ENCODE measurements at places on chromosomes 6 and 20.

DNA sequence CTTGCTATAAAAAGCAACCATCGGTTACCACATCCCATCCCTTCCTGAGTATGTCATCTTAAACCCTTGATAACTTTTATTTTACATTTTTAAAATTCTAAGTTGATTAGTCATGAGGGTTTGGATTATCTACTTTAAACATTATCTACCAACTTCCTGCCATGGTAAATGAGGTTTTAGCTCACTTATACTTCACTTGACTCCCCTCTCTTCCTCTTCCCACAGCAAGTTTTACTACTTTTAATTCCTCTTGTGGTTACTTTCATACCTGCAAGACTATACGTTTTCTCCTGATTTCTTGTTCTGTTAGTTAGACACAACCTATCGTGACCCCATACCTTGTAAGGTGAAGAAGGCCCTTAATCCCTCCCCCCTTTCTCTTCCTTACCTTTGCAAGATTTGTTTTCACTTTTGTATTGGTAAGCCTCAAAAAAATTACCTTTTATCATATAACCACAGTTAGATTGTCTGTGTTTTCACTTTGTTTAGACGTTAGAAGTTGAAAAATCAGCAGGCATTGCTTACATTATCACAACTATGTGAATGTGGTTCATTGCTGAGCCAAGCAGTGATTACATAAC is 60.1 kb upstream of the OGFRL1 start:
- no peak for DNase-seq

DNA sequence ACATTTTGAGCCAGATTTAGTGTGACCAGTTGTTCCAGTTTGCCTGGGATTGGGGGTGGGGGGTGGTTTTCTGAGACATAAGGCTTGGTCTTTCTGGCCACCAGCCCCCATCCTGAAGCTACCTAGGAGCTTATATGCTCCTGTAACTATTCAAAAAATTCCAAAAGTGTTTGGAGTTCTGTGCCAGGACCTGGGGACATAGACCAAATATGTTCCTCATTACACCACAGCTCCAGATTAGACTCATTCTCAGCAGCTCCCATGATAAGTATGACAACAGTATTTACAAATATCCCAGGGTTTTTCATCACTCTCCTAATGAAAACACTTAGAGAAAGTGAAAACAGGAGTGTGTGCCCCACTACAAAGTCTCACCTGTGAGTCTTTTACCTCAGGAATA is 37.8 kb upstream of the RNF144B start:
- no peak for DNase-seq

DNA sequence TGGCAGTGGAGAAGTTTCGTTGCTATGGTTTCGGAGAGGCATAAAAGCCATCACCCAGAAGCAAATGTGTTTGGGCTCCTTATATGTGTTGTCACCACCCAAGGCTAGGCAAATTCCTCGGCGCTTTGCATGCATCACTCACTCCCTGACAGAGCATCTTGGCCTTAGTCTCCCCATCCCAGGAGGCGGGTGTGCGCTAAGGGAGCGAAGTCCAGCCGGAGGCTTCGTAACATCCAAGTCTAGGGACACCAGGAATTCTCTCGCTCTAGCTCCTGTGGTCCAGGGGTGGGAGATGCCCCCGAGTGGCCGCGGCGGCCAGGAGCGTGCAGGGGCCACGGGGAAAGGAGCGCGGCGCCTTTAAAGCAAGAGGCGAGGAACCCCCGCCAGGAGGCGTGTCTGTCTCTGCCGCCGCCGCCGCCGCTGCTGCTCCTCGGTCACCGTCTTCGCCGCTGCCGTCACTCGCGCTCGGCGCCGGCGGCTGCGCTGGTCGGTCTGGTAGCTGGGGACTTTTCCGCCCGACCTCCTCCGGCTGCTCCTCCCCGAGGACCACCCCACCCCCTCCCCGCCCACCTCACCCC is at the start of gene GRIK2:
Gene GRIK2 (plus strand): TSS at position 458 of the 578 bp plus-strand sequence.
- DNase-seq: peak; percentile 71

DNA sequence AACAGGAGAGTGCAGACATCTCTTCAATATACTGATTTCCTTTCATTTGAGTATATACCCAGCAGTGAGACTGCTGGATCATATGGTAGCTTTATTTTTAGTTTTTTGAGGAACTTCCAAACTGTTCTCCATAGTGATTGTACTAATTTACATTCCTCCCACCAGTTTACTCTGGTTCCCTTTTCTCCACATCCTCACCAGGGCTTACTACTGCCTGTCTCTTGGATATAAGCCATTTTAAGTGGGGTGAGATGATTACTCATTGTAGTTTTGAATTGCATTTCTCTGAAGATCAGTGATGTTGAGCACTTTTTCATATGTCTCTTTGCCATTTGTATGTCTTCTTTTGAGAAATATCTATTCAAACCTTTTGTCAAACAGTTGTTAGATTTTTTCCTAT is 64.9 kb upstream of the HMGCLL1 start:
- no peak for DNase-seq

GRCh38 chr20:45518282-45518681 is 2.9 kb upstream of the SPINT3 start:
- no peak for DNase-seq

GRCh38 chr20:20446425-20447015 is 78.6 kb downstream of the INSM1 start:
- DNase-seq: no peak

DNA sequence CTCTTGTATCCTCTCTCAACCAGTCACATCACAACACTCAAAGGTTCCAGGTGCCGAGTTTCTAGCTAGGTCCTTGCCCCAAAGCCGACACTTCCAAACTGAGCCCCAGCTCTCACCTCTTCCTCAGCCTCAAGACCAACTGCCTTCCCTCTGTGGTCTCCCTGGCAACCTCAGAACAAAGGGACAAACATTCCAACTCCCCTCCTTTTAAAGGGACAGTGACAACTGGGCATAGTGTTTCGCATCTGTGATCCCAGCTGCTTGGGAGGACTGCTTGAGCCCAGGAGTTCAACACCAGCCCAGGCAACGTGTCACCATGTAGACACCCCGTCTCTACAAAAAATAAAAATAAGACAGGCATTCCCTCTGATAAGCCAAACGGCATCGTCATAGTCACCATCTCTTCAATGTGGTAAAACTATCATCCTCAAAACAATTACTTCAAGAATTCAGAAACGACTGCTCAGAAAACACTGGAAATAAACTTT is 11.3 kb downstream of the DIDO1 start:
- DNase-seq: peak; percentile 65

GRCh38 chr20:12217382-12217781 is 299.7 kb downstream of the BTBD3 start:
- no peak for DNase-seq

DNA sequence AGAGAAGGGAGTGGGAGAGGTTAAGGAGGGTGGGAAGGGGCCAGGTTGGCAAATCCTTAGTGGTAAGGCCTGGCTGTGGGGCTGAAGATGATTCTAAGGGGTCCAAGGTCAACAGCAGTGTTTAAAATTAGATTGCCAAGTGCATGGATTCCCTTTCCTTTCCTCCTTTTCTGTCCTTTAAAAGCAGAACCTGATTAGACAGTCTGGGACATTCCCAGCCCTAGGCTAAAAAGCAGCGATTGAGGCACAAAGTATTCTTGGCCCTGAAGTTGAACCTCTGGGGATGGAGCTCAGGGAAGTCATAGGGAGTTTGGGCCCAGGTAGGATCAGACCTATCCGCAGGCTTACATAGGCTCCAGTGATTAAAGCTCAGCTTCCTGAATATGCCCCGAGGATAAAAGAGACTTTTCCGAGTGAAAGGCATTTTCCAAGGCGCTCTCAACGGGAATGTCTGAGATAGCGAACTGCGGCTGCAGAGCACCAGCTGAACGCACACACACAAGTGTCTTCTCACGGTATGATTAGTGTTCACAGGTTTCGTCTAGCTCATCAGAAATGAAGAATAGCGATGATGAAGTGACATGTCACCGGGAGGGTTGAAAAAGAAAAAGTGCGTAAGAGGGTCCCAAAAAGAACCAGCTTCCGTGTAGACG is 787 bp upstream of the CARMIL1 start:
- DNase-seq: no peak

DNA sequence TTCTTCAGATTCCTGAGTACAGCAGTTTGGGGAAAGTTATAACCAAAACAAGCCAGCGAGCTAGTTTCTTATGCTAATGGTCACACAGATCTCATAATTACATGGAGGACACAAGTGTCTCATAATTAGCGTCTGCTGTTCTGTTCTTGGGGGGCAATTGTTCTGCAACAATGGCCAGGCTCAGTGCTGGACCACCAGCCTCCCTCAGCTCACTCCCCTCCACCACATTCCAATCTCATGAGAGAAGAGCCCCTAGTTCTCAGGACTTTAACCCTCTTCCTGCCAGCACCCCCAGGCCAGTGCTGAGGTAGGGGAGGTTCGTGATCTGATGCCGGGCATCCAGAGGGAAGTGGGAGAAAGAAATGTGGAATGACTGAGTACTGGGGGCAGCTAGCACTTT is 20.2 kb upstream of the TOX2 start:
- DNase-seq: no peak

DNA sequence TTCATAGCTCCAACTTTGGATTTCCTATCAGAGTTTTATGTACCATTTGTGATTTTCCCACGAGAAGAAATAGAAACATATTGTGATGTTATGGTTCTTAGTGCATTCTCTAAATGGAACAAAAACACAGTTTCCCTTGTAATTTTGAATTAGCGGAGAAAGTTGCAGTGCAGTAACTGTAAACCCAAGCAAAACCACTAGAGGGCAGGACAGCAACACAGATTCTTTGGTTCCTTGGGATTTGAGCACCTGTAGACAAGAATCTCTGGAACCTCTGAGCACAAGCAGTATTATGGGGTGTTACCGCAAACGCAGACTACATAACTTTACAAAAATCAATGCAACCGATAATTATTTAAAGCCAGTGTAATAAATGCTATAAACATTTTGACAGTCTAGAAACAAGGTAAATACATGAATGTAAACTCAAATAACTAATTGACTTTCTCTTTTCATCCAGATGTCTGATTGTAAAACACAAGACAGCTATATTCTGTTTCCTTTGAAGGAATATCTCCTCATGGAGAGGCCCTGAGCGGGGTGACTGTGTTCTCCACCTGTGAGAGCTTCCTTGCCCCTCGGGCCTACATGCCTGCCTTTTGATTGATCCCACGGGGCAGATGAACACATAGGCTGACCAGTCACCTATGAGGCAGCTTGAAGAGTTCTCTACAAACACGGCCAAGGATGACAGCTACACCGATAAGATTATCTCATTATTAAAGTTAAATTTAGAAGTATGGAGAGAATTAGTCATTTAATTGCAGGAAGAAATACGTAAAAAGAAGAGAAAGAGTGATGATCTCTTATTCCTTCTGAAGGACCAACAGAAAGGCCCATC is 67.5 kb upstream of the COL21A1 start:
- DNase-seq: peak; percentile 62

- no peak for DNase-seq
Observed at GRCh38 chr6:167524261-167525111, 199.6 kb downstream of the TTLL2 start.

DNA sequence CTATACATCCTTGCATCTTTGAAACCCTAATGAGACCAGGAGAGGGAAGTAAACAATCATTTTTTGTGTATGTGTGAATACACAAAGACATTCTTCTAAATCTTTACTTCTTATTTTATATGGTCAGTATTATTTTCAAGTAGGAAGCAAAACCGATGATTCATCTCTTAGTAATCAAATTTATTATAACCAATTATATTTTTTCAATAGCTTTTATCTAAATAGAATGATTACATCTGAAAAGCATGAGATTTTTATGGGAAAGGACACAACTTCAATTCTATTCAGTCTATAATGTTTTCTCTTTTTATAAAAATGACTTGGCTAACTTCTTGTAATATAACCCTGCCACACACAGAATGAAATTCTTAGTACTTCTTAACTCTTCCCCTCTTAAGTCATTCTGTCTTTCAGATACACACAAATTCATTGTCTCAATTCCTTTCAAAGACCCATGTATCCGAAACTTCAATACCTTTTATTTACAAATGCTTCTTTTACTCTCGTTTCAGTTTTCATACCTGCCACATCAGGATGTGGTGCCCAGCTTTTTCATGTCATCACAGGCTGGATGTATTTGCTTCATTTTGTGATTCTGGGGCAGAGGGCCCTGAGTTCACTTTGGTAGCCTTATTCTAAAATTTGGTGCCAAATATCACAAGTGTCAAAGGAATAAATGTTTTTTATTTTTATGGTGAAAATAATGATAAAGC is 227.0 kb downstream of the PHF3 start:
- no peak for DNase-seq

DNA sequence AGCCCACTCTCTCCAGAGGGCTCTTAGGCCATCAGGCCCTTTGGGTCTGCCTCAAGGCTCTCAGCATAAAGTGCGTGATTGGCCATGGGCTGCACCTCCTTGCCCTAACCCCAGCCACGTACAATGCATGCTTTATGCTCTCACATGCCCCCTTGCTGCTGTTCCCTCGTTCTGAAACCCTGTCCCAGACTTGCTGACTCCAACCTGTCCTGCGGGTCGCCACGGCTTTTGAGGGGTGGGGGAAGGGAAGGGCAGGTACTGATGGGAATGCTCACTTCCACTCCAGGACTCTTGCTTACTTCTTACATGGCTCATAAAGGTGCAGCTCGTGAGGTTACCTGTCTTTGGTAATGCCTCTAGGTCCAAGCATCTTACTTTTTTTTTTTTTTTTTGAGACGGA is 6.0 kb downstream of the ARMC12 start:
- DNase-seq: no peak

GRCh38 chr20:59660471-59660870 is 56.1 kb downstream of the PHACTR3 start:
- DNase-seq: no peak

DNA sequence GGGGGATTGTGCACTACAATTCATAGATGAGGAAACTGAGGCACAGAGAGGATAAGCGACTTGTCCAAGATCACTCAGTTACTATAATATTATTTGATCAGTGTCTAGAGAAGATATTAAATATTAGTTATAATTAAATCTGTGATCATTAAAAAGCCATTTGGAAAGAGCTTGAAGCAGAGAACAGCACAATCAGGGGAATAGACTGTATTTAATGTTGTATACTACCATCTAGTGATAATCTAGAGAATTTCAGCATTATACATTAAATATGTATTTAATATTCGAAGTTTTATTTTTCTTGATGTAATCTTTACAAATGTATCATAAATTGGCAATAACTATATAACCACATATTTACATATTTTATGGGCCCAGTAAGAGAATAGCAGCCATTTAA is 20.1 kb upstream of the MTCL3 start:
- DNase-seq: no peak

GRCh38 chr6:81988871-81989270 is 236.4 kb upstream of the TENT5A start:
- DNase-seq: no peak

- no peak for DNase-seq
Observed at GRCh38 chr6:3848380-3848779, 793 bp upstream of the FAM50B start.

GRCh38 chr20:47276851-47277534 is 79.5 kb downstream of the ZMYND8 start:
- no peak for DNase-seq

GRCh38 chr20:50070361-50070760 is 42.6 kb downstream of the UBE2V1 start:
- DNase-seq: no peak

GRCh38 chr6:152563177-152563576 is 74.0 kb downstream of the SYNE1 start:
- no peak for DNase-seq

GRCh38 chr6:158500016-158500735 is 59.7 kb upstream of the TMEM181 start:
- no peak for DNase-seq

GRCh38 chr6:96562886-96563285 is at the start of gene FHL5:
TSS of gene FHL5 (plus strand) at chr6:96563128. CDS start at chr6:96603614, 40,486 bp downstream.
- no peak for DNase-seq

- no peak for DNase-seq
Observed at GRCh38 chr6:9103876-9104521, 668.7 kb upstream of the SLC35B3 start.

- no peak for DNase-seq
Observed at GRCh38 chr6:157539421-157539822, 158.4 kb downstream of the ZDHHC14 start.
